Hematopoietic multipotent progenitor cell (in vitro differentiated cells): ENCODE measurements at places on chromosomes 16 and 17.

DNA sequence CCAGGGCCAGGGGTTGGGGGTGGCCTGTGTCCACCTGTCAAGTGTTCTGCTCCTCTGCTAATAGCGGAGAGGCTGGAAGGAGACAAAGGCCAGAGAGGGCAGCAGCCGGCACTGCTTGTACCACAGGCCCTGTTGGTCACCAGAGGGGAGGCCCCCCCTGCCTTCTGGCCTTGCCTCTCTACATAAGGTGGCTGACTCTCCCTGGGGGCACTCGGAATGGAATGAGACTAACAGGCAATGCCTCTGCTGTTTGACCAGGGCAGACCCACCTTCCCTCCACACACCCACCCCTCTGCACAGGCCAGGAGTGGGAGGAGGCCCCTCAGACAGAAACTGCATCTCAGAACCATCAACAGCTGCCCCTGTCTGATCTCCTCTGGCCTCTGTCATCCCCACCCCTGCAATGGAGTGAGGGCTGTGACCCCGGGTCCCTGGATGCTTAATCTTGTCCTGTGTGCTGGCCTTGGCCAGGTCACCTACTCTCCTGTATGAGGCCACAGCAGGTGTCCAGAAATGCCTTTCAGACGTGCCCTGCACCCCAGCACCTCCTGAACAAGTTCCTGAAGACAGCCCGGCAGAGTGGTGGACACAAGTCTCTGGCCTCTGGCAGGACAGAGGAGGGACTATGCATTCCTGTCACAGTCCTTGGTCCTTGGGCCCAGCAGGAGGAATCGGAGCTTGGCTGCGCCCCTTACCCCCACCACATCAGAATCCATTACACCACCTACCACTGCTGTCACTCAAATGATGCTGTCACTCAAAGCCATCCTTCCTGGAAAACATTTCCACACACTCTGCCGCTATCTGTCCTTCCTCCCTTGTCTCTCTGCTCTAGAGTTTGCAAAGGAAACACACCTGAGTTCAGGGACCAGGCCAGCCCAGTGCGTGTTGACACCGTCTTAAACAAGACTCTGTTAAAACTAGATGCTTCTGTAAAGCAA lies 107.5 kb upstream of the ZNF750 start:
- no peak for DNase-seq

DNA sequence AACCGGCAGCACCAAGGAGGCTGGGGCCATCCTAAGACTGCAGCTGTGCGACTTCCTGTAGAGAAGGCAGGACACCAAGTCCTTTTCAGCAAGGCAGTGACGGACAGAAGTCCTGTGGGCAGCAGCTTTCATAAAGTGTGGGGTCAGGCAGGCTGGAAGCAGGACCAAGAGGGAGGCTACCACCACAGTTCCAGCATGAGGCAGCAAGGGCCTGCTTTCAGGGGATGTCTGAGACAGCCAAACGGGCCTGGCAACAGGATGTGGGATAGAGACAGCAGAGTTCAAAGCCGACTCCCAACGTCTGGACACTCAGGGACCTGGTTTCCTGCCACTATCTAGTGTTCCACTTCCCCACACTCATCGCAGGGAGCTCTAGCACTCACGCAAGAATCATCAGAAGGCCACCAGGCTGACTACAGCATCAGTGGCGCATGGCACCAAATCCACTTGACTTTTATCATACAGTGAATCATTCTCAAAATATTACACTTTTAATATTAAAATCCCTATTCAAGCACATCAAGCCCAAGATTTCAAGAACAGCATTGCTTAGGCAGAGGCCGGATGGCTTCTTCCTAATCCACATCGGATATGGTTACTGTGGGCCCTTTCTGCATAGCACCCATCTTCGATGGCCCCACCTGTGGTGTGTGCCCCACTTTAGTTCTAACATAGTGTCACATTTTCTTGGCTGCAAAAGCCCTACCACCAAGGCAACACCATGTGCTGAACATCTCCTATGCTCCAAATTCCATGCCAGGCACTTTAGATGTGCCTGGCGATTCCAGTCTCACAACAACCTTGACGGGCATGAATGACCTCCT lies 5.2 kb downstream of the USP7 start:
- DNase-seq = no peak

DNA sequence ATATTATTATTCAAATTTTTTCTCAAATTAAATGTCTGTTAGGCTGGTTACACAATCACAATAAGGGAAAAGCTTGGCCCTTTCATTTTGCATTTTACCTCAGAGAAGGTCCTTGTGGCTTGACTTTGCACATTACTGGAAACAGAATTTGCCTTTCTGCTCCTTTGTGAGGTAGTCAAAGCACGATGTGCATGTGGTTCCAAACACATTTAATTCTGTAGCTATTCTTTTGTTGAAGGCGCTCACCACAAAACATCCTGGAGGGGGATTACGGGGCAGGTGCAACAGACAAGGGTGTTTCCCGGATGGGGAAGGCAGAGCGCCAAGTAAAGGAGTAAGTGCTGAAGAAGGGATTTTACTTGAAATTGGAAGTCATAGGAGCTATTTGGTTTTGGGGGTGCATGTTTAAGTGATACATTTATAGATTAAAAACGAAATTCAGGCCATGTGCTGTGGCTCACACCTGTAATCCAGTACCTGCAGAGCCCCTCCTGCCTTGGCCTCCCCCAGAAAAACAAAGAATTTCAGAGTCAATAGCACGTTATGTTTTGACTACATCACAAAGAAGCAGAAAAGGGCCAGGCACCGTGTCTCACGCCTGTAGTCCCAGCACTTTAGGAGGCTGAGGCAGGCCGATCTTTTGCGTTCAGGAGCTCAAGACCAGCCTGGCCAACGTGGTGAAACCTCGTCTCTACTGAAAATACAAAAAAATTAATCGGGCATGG lies 31.2 kb upstream of the TENT4B start:
- DNase-seq = no peak

DNA sequence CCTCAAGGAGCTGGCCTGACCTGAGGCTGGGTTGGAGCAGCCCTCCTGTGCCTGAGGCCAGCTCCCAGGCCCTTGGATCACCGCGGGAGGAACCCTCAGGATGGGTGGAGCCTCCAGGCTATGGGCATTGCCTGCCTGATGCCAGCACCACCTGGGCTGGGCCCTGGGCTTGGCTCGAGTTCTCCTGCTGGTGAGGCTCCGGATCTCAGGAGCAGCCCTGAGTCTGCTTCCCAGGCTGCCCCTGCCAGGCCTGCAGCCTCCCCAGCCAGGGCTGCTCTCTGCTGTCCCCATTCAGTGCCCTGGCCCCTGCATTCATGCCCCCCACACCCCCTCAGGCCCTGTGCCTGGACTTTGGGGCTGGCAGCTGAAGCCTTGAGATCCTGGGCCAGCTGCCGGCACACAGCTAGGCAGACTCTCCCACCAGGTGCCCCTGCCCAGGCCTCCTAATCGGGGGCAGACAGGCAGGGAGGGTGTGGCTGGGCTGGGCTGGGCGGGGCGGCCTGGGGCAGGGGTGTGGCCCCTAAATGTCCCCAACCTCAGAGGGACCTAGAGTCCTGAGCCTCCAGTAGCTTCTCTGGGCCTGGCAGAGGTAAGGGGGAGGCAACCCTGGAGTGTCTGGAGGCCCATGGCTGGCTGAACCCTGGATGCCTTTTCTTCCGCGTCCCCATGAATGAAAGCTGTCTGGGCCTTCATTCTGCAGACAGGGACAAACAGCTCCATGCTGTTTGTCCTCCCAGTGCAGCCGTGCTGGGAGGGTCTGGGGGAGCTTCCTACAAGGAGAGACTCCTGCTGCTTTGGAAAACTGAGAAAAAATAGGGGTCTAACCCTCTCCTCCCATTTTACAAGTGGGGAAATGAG lies 1.1 kb upstream of the PIGQ start:
- DNase-seq = no peak

DNA sequence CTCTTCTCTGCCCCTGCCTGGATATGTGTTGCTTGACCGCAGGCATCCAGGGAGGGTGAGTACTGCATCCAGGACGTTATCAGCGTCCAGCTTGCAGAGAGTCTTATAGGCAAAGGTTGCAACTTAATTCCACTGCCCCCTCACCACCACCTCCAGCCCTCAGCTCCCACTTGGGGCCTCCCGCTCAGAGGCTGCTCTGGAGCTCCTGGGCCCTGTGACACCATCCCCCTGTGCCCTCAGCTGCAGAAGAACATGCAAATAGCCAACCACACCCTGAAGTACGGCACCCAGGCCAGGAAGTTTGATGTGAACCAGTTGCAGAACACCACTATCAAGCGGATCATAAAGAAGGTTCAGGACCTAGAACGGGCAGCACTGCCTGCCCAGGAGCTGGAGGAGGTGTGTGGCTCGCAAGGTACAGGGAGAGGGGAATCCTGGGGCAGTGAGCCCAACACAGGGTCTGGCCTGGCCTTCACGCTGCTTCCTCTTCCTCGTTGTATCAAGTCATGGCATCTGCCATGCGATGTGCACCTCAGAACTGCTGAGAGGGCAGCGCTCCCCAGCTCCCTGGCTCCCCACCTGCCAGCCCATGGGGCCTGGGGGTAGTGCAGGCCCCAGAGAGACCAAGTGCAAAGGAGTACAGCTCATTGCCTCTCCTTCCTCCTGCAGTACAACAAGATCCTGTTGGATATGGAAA lies 9.6 kb downstream of the ACE start:
- no peak for DNase-seq

DNA sequence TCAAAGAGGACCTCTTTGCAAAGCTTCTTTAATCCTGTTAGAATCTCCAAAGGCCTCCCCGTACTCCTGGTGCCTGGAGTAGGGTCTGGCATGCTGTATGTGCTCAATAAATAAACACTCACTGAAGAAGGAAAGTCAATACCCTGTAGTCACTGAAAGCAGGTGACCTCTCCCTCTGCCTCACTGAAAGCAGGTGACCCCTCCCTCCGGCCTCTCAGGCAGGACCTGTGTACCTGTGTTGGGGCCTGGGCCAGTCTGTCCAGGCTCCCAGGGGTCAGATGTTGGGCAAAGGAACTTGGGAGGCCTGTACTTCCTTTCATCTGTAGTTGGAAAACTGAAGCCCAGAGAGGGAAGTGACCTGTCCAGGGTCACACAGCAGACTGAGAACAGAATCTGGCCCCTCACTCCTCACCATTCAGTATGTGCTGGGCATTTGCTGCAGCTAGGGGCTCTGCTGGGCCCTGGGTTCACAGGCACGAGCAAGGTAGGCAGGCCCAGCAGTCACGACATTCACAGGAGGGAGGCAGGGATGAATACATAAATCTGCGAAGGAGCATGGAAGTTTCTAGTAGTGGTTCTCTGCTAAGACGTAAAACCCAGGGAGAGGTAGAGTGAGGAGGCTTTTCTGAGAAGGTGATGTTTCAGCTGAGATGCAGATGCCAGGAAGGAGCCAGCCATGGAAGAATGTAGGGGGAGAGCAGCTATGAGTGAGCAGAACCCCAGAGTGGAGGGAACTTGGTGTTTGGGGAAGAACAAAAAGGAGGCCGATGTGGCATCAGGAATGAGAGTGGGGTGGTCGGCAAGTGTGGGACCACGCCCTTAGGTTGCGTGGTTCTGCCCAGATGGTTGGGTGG lies 64.0 kb downstream of the NKD1 start:
- DNase-seq = no peak

DNA sequence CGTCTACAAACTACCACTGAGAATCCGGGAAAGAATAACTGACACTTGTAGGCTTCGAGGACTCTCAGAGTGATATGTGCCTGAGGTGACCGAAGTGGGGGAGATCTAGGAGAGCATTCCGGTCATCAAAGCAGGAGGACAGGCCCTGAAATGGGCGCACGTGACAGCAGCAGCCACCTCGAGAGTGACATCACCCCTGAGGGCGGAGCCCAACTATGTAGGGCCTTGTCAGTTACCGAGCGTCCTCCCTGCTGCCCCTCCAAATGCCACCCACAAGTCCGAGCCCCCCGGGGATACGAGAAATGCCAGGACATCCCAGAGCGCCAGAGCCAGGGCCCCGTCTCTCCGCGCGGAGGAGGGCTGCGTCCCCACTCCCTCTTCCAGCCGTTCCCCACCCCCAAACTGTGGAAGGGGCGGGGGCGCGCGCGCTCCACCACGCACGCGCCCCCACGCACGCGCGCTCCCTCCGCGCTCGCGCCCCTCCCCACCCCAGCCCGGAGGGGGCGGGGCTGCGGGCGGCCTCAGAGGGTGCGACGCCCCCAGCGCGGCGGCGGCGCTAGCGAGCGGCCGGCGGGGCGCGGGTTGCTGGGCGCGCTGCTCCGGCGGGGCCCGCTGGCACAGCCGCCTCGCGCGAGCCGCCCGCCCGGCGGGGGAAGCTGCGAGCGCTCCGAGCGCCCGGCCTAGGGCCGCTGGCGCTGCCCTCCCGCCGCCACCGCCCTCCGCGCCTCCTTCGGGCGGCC lies at the start of gene TANC2:
TANC2 (plus strand) TSS at position 550 of the 740 bp plus-strand sequence. CDS start 43,325 bp downstream, outside the sequence.
- DNase-seq = peak; percentile 92

- DNase-seq = no peak
Observed at GRCh38 chr17:73297934-73298861, 13.6 kb downstream of the CDC42EP4 start.

GRCh38 chr16:56984639-56985038 lies 4.7 kb upstream of the NLRC5 start:
- no peak for DNase-seq

DNA sequence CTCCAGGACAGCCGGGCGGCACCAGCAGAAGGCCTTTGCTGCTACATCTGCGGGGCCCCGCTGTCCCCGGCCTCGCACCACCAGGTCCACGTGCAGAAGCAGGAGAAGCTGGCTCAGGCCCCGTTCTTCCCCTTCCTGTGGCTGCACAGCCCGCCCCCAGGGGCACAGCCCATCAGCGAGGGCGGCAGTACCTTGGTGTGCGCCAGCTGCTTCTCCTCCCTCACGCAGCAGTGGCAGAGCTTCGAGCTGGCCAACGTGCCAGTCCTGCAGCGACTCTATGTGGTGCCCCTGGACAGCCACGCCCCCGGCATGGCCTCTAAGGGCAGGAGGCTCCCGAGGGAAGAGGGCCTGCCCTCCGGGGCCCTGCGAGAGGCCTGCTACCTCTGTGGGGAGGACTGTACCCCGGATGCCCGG lies 58.3 kb upstream of the CIBAR2 start:
- DNase-seq = no peak

DNA sequence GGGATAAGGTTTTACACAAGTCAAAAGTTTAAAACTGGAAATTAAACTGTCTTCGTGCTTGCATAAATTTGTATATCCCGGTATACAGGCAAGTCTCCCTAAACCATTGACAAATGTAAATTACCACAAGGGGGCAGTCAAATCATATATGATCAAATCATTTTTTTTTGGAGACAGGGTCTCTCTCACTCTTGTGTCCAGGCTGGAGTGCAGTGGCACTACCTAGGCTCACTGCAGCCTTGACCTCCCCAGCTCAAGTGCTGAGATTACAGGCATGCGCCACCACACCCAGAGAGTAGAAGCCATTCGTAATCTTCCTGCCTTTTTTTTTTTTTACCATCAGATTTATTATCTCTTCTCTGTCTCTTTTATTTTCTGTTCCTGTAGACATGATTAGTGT lies 18.5 kb downstream of the TOP2A start:
- peak; percentile 51 for DNase-seq
